ENCODE measurements at places on chromosomes 6 and 20.

GRCh38 chr6:23953976-23954375 lies 172.0 kb upstream of the NRSN1 start:
- DNase-seq: no peak

- no peak for DNase-seq
Measured at GRCh38 chr6:166687879-166688205, 60.8 kb upstream of the RPS6KA2 start.

DNA sequence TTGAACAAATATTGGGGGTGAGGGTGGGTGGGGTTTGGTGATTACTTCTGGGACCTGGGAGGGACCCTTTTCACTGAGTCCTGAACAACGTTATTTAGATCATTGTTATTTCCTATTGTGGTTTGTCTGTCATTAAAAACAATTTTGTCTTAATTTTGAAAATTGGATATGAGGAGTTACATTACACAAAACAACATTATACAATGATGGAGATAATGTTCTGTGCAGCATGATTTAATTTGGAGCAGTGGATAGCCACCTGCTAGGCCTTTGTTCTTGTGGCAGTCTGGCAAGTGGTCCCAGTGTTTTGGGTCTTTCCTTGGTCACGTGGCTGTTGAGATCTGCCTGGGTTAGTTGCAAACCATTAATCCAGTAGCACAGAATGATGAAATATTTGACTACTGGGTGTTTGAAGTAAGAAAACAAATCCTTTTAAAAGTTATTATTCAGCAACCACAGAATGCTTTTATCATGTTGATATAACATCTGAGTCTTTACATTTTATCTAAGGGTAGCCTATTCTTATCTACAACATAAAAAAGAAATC lies 172.8 kb downstream of the CDKAL1 start:
- no peak for DNase-seq

DNA sequence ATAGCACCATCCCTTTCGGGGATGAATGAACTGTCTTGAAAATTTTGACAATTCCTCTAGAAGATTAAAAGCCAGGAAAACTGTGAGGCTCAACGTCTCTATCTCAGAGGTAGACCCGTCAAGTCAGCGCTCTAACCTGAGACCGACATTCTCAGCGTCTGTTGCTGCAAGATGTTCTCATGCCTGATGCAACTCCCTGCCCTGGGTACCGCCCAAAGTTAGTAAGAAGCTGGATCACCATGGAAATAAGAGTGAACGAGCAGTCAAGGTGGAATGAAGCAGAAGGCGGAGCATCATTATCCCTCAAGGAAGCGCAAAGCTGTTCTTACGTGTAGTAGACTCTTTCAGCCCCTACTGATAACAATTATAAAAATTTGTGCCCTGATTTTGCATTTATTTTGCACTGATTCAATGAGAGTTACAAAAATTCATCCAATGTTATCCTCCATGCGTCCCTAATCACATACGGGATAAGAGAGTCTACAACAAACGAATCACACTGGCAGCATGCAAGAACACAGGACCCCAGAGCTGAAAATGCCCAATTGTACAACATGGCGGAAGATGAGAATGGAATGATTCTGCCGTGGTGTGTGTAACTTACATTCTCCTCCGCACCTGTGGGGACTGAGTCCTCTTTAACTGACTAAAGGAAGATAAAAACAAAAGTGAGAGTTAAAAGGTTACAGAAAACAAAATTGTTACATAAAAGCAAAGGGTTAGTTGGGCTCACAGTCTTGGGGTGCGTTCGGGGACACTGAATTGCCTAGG lies 95.4 kb downstream of the BCAS1 start:
- no peak for DNase-seq

DNA sequence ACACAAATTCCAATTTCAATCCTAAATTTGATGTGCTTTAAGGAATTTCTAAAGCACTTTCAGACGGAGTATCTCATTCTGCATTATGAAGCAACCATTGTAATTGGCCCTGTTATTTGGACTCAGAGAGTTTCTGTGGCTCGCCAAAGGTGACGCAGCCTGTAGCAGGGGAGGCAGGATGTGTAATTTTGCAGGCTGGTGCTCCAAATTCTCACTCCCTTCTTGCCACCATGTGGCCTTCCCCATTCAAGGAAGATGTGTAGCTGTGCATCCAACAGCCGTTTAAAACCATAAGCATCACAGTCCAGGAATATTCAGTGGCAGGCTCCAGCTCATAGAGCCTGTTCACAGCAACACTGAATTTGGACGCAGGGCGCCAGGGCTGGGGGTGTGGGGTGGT lies 45.8 kb downstream of the AGPAT4 start:
- no peak for DNase-seq

- no peak for DNase-seq
Measured at GRCh38 chr20:47546184-47547033, 44.7 kb downstream of the NCOA3 start.

GRCh38 chr20:45377269-45377668 lies 856 bp downstream of the TP53TG5 start:
- DNase-seq: peak; percentile 56

GRCh38 chr6:20717743-20718142 lies 183.5 kb downstream of the CDKAL1 start:
- DNase-seq: no peak

- DNase-seq: no peak
Measured at GRCh38 chr6:149234051-149234962, 83.2 kb upstream of the TAB2 start.

DNA sequence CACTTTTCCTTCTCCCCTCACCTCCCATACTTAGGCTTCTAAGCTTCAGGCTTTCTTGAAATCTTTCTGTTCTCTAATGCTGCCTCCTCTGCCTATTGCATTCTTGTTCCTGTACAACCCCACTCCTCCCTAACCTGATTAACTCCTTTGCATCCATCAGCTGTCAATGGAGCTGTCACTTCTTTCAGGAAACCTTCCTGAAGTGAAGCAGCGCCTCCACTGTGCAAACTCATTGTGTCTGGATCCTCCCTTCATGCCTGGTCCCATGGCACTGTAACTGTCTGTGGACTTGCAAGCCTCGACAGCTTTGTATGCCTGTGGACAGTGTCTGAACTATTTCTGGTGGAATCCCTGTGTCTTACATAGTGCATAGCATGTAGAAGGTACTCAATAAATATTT lies 185.0 kb downstream of the HS3ST5 start:
- no peak for DNase-seq

DNA sequence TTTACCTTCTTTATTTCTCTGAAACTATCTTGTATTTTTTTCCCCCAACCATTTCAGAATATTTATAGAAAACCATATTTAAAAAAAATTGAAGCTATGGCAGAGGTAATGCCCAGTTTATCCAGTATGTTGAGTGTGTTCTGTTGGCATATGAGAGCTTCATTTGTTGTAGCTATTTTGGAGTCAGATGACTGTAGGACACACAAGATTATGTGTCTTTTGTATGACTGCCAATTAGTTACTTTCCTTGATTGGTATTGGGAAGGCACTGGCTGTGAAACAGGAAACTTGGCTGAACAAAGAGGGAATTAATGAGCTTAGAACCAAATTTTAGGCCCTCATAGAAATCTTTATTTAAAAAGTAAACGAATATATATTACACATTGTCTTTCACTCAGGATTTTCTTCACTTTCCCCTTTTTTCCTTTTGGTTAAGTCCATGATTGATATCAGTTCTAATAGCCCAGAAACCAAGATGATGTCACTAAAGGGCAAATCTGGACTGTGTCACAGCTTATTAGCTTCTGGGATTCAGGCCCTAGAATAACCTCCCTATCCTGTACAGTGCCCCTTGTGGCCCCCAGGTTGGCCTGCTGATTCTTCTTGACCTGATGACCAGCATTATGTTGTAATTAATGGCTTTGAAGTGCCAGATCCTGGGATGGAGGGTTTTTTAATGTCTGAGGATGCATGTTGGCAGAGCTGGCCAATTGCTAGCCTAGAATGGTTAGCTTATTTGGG lies 10.1 kb downstream of the CDC5L start:
- DNase-seq: no peak

GRCh38 chr6:90469906-90470305 lies 117.0 kb downstream of the MAP3K7 start:
- DNase-seq: no peak

DNA sequence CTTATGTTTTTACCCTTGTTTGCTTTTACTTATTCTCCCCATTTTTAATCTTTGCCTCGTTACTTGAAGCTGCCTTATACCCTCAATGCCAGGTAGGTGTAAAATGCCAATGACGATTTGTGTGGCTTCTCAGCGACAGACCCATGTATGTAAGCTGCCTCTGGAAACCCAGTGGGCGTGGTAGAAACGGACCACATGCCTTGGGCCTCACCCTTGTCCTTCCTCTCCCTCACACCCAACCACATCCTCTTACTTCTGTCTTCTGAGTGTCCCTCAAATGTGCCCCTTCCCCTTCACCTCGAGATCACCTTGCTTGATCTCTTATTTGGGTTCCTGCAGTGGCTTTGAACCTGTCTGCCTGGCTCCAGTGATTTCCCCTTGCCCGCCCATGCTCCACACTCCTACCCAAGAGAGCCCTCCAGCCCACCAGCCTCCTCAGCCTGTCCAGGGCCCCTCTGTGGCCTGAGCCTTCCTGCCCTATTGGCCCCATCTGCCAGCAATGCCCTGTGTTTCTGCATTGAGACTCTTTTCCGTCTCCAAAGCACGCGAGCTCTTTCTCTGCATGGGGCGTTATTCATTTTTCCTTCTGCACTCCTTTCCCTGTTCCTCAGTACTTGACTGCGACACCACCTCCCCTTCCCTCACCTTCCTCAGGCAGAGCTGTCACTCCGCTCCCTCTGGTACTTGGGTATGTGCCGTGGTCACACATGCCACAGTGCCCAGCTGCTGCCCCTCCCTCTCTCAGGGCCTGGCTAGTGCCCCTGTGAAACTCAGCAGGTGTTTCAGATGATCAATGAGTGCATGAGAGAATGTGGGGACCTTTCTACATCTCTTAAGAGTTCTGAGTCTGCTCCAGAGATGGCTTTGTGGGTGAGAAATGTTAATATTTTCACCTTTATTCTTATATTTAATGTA lies 115.4 kb downstream of the SLX4IP start:
- no peak for DNase-seq

All from NCI-H526 (cell line).